ENCODE measurements at places on chromosomes 7 and 10.

DNA sequence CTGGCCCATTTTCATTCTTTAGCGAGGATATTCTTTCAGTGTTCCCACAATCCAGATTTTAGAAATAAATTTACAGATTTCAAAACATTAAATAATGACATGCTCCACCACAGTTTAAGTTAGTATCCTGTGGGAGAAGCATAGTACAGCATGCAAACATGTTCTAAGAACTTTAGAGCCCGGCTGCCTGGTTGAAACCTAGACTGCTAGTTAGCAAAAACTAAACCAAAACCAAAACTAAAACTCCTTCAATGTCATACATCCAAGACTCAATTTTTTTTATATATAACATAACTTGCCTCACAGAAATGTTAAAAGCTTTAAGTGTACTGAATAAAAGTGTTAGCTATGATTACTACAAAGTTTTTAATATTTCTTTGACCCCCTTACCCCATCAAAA is 17.0 kb downstream of the TRA2A start:
- DNase-seq, result no peak

DNA sequence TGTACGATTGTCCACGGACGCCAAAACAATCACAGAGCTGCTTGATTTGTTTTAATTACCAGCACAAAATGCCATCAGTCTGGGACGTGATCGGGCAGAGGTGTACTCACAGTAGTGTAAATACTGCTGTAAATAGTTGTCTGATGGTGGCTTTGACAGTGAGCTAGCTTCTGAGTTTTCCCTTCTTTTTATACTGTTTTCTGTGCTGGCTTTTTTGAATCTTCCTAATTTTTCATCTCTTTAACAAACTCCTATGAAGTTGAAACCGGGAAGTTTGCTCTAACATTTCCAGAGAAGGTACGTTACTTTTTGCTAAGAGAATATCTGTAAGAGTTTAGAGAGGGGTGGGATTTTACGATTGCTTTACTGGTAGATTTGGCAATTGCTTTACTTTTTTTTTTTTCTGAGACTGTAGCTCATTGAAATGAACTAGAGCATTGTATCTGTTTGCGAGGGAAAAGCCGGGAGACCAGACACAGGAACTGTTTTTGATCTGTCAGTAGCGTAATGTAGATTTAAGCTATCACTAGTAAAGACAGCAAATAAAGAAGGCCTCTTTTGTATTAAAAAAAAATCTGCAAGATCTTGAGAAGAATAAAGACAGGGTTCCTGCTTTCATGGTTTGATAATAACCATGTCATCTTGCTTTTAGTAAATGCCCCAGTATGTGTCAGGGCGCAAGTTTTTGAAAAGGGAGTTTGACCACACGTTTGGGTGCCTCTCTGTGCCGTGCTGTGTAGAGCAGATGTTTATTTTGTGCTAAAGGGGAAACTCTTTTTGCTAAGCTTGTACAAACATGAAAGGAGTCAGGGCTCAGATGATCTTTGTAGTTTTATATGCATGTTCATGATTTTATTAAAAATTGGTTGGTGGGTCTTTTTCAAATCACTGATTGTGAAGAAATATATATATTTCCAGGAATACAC is 712 bp downstream of the FOXP2 start:
- DNase-seq, result no peak

GRCh38 chr7:113100121-113100603 is 13.5 kb upstream of the GPR85 start:
- no peak for DNase-seq

DNA sequence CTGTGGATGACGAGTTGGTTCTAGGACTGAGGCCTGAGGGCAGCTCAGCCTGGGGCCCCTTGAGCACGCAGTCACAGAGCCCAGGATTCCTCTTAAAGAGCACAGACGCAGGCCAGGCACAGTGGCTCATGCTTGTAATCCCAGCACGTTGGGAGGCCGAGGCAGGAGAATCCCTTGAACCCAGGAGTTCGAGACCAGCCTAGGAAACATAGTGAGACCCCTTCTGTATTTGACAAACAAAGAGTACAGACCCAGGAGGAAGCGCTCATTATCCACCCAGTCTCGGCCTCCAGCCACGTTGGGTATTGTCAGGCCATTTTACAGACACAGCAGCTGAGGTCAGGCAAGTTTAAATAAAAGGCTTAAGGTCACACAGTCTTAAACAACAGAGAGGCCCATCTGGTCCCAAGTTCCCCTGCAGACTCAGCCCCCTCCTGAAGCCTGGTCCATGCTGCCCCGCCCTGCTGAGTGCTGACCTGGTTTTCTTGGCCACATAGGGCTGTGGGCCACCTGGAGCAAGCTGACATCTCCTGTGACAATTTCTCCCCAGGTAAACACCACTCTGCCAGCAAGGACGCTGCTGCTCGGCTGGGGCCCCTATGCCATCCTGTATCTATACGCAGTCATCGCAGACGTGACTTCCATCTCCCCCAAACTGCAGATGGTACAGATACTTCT is 12.6 kb downstream of the RGR start:
- no peak for DNase-seq

DNA sequence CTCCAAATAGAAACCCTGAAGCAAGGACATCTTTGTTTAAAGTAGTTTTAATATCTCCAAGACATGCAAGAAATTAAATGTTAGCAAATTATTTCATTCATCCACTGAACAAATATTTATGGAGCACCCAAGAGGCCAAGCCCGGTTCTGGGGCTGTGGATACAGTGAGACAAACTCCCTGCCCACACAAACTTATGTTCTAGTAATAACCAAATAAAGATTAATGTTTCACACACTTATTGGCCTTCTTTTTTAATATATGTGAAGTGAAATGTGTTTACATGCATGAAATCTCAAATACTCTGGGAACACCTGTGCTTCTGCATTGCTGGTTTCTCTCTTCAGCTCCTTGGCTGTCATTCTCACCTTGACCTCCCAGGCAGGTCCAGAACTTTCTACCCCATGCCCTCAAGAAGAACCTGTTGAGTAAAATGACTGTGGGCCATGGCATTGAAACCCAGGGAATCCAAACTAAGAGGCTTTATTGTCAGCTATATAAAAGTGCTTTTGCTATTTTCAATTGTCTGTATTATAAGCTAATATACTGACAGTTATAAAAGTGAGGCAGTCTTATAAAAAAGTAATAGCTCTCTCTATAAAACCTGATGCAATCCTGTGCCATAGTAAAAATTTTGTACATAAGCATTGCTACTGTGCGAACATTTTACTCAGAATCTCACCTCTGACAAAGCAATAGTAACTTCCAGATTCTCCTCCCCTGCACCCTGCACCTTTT is 43.7 kb downstream of the SVIL start:
- DNase-seq, result no peak

GRCh38 chr7:117715784-117716445 is 157.3 kb downstream of the CTTNBP2 start:
- no peak for DNase-seq

DNA sequence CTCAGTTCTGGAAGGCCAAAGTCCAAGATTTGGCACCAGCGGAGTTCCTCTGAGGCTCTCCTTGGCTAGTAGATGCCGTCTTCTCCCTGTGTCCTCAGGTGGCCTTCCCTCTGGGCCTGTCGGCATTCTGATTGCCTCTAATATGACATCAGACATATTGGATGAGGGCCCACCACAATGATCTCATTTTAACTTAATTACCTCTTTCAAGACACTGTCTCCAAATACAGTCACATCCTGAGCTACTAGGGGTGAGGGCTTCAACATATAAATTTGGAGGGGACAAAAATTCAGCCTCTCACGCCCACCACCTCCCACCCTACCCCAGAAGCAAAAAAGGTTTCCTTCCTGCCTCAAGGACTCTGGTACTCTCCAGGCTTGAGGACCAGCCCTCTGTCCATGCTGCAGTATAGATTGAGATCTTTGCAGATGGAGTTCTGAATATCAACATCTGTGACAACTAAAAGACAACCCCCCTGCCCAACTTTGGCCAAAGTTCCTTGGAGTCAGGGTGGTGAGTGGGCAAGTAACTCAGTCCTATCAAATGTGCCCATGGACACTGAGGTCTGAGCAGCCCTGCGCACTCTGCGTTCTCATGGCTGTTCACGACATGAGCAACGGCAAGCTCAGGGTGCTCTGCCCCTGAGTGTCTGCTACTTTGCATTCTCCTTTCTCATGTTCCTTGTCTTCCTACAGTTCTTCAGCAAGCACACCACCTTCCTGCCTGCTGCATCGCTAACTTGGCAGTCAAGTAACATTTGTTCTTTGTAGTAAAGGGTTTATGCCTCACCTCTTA is 11.5 kb downstream of the TMEM176B start:
- DNase-seq, result no peak

GRCh38 chr10:77162697-77163096 is 474.9 kb downstream of the KCNMA1 start:
- DNase-seq, result no peak

GRCh38 chr10:25786161-25786560 is 147.9 kb upstream of the MYO3A start:
- DNase-seq, result no peak

GRCh38 chr10:129031844-129032150 is 435.2 kb upstream of the MGMT start:
- no peak for DNase-seq

GRCh38 chr7:18872344-18872743 is 245.1 kb downstream of the TWIST1 start:
- no peak for DNase-seq

GRCh38 chr7:139725077-139725476 is 52.7 kb downstream of the HIPK2 start:
- DNase-seq, result no peak

- no peak for DNase-seq
Observed at GRCh38 chr7:101691822-101692384, 62.8 kb upstream of the MYL10 start.

DNA sequence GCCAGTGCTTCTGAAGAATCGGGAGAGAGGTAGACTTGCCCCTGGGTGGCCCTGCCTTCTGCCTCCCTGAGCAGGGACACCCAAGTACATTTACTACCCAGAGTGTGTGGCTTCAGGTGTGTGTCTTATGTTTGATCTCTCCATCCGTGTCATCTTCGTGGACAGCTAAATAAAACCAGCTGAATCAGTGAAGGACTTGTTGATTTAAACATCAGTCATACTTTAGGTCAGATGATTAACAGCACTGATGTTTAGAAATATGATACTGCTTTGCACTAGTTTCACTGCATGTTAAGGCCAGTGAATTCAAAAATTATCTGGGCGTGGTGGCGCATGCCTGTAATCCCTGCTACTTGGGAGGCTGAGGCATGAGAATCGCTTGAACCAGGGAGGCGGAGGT is 4.0 kb downstream of the MTG1 start:
- DNase-seq, result no peak

DNA sequence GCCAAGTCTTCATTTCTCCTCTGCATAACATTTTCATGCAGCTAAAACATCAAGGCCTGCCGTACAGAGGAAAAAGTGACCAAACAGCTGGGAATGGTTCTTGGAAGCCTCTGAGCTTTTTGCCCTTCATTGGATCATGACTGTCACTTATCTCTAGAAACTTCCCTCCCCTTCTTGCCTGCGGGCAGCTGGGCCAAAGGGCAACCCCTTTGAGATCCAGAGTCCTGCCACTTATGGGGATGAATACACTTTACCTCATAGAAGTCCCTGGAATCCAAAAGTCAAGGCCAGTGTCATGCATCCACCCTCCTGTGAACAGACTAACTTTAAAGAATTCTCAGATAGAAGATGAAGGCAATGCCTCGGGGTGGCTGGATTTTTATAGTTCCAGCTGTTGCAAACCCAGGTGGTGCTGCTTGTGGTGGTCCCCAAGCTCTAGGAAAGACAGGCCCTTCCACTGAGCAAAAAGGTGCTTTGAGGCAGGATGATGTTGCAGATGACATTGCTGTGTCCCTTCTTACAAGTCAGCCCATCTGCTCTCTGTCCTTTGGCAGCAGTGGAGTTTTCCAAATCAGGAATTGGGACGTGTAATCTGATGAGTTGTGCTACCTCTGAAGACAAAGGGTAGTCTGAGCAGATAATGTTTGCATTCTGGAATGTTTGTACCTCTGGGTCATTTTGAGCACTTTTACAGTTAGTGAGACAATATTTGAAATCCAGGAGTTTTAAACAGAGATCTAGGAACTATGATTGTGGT is 64.2 kb downstream of the LRMDA start:
- no peak for DNase-seq

GRCh38 chr7:19373334-19373733 is 228.1 kb upstream of the FERD3L start:
- DNase-seq, result no peak

Measured in activated CD4-positive, CD25-positive, alpha-beta regulatory T cell treated with anti-CD3 and anti-CD28 coated beads, Interleukin-2, amount 50 U/mL, for 16 hours (primary cell).